ENCODE measurements at places on chromosomes 16 and 17.
A peak's percentile ranks its signal among the peaks of the same experiment; 100 is the strongest.

- no peak for DNase-seq
These were observed 332.7 kb upstream of the HSBP1 start for GRCh38 chr16:83475108-83475507.

DNA sequence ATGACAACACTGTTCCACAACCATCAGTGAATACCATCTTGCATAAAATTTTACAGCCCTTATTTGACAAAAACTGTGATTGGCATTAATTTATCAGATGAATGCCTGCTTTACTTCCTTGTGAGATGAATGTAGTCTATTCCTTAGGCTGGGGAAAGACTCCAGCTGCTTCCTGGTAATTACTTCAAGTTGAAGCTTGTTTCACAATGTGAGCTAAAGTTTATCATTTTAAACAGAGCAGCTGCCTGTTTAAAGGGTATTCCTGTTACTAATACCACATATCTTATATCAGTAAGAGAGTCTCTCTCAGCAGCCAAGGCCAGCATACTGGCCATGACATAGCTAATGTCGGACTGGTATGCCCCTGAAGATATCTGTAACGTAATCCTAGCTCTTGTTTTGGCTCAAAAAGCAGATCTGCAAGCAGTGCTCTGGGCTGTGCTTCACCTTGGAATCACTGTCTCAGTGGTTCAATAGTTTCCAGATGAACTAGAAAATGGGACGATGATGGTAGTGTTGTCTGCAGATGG is 13.2 kb upstream of the ARL2BP start:
- DNase-seq = no peak

DNA sequence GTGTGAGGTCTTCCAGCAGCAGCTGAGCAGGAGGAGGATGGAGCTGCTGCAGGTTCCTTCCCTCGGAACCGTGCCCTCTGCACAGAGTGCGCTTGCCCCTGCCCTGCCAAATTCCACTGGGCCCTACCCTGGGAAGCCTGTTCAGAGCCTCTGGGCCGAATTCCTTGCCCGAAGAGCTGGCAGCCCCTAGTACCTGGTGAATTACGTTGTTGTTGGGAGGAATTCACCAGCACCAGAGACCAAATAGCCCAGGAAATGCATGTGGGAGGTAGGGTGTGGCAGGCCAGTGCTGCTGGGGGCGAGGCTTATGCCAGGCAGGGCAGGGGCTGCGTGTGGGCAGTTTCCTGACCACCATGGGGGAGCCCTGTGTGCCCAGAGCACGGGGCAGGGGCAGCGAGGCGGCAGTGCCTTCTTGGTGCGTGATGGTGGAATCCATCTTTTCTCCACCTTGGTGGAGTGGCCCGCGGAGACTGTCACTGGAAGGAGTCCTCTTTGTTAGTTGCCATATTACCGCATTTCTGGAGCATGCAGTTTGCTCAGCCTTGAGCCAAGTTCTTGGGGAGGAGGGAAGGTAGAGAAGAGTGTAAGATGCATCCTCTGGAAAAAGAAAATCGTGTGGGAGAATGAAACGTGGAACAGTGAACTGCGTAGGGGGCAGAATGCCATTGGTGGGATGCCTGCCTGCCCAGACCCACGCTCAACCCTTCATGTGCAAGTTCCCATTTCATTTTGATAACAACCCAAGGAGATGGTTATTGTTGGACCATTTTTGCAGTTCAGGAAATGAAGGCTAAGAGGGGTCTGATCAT is 2.3 kb downstream of the MRC2 start:
- DNase-seq = no peak

- DNase-seq = peak; percentile 30
These were observed 14.7 kb upstream of the SKAP1 start for GRCh38 chr17:48444516-48445247.

DNA sequence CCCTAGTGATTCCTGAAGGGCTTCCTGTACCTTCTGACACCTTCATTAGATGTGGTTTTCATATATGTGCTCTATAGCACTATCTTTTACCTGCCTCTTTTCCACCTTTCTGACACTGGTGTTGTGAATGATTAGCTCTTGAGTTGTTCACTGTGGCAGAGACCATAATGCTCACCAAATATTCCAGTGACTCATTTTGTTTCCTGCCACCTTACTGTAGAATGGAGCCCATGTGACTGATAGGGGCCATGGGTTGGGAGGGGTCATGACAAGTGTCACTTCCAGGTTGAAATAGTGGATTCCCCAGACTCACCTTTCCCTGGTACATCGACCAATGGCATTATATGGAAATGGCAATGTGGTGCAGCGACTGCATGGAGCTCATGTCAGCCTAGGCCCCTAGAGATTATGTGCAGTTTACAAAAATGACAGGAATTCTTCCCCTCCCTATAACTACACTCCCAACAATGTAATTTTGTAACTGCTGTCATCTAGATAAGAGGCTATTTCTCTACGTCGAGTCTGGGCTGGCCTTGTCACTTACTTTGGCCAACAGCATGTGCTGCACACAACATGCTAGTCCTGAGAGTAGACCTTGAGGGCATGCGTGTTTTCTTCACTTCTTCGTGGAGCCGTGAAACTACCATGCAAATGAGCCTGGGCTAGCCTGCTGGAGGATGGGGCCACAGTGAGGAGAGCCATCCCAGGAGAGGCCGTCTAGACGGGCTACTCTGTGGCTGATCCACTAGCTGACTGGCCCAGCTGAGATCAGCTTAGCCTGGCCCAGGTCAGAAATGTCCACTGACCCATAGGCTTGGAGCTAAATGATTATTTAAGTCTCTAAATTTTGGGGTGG is 409.5 kb downstream of the CA10 start:
- DNase-seq = no peak

GRCh38 chr17:47230864-47231263 is 21.7 kb downstream of the MYL4 start:
- DNase-seq = no peak

GRCh38 chr16:48448841-48449481 is 63.7 kb upstream of the SIAH1 start:
- no peak for DNase-seq

DNA sequence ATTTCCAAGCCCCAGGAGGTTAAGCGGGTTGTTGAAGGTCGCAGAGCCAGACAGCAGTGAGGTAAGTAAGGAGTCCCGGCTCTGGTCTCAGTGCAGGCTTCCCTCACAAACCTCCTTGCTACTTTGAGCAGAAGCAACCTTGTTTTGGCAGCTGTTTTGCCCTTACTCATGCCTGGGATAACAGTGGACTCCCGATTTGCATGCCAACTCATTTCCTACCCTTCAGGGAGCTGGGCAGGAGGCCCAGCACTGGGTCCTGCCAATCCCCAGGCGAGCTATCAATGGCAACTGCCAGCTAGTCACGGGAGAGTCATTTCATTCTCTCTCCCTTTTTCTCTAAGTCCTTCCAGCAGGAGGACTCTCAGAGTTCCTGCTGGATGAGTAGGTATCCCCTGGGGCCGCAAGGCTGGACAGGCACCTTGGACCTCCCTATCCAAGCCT is 72.0 kb upstream of the KSR1 start:
- no peak for DNase-seq

GRCh38 chr17:4105232-4105631 is 37.6 kb downstream of the ZZEF1 start:
- DNase-seq = no peak

- peak; percentile 51 for DNase-seq
These were observed 419 bp downstream of the RAB37 start for GRCh38 chr17:74737299-74738050.

DNA sequence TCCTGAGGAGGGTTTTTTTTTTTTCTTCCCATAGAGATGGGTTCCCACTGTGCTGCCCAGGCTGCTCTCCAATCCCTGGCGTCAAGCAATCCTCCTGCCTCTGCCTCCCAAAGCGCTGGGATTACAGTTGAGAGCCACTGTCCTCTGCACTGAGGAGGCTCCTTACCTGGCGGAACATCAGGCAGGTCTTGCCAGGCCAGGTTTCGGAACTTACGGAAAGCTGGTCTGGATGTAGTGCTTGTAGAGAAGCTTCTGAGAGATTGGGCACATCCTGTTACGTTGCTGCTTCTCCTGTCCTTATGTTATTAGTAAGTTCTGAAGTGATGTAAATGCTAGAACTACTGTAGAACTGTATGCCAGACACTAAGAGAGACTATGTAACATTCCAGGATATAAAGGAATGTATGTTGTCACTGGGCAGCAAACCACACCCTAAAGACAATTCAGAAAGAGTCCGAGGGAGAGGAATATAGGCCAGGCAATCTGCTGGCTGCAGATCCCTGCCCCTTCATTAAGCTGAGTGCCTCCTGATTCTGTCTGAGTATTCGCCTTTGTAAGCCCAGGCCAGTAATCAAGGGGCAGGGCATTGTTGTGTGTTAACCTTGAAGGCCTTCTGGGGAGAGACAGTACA is 21.1 kb downstream of the ETV4 start:
- DNase-seq = no peak

DNA sequence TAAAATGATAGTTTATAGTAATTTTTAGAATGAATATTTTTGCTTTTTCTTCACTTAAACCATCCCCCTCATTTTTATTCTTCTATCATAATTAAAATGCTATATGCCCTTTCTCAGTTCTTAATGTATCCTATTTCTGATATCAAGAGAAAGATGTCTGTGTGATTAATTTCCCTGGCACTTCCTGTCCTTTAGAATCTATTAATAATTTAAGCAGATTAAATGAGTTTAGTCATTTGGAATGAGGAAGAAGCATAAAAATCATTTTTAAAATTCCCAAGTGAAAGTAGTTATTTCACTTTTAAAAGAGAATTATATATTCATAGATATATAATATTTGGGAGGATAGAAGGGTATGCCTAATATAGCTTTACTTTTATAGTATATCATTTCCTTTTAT is 27.8 kb upstream of the CDR2 start:
- no peak for DNase-seq

- no peak for DNase-seq
These were observed 12.7 kb upstream of the FOXF1 start for GRCh38 chr16:86497551-86498021.

DNA sequence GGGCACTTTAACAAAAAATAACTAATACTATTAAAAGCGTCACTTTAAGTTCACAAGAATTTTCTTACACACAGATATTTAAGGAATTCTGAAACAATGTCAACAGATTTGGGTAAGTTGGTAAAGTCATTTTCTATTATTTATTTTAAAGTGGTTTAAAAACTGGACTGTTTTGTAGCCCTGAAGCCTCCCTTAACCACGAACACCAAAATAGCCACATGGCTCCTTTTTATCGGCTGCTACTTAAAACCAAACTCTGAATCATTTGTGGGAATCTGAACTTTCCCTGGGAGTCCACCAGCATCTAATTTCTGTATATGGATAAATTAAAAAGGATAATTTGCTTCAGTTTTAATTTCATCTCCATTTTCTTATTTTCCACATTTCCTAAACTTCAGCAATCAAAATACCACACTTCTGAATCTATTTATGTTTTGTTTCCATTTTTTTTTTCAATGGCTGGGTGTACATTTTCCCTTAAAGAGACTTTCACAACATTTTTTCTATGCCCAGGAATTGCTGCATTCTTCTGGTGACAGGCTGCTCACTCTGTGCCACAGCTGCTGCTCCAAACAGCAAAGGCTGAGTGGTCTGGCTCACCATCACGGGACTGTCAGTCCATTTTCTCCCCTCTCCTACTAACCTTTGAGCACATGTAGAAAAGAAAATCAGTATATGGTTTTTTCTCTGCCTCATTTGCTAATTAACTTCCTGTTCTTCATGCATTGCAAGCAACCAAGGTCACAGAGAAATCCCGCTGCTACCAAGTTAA is 255.5 kb upstream of the KCNJ16 start:
- no peak for DNase-seq

DNA sequence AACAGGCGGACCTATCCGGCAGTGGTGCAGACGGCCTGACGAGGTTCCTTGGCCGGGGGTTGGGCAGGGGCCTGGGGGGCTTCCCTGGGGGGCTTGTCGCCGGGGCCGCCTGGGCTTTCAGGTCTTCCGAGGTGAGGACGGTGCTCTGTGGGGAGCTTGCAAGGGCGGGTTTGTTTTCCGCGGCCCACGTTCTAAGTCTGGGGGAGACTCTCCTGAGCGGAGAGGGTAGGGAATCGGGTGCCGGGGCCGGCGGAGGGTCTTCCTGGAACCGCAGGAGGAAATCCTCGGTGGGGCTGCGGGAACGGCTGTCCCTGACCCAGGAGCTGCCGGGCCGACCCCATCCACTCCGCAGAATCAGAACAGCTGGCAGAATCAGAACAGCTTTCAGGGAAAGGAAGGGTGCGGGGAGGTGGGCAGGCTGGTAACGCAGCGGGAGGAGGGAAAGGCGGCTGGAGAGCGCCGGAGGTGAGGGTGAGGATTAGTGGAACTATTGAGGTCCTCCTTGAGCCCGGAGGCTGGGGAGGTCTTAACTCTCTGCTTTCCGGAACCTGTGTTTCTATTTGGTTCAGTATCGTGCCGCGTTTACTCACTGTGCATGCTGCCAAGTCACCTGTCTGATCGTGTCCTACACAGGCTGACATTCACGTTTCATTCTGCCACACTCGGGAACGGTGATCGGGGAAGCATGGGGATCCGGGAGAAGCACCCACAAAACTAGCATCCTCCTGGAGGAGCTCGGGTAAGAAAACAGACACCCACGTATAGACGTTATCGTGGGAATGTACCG is 28.9 kb downstream of the CPSF4L start:
- peak; percentile 39 for DNase-seq

DNA sequence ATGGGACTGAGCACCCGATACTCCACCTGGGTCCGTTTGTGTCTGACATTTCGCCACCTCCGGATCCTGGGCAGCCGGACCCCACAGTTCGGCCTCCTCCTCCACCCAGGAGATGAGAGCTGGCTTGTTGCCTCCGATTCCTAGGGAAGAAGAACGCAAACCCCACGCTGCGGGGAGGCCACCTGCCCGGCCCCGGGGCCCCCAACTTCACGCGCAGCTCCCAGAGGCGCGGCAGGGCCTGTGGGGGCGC is 542 bp downstream of the ZNF764 start:
- DNase-seq = no peak

DNA sequence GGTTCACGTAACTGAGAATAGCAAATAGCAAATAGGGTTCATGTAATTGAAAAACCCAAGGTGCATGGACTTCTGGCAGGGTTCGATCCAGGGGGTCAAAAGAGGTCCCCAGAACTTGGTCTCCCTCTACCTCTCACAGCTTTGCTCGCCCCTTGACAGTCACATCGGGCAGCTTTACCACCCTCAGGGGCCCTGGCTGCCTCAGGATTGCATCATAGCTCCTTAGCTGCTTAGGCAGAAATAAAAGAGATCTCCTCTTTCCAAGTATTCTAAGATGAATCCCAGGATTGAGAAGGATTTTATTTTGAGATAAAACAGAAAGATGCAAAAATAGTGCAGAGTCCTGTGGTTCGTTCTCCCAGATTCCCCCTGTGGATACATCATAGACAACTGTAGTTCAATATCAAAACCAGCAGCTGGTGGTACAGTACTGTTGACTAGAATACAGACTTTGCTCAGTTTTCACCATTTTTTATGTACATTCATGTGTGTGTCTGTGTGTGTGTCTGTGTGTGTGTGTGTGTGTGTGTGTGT is 12.8 kb downstream of the ADGRG3 start:
- DNase-seq = no peak

GRCh38 chr17:17609121-17609520 is 17.6 kb upstream of the PEMT start:
- no peak for DNase-seq

DNA sequence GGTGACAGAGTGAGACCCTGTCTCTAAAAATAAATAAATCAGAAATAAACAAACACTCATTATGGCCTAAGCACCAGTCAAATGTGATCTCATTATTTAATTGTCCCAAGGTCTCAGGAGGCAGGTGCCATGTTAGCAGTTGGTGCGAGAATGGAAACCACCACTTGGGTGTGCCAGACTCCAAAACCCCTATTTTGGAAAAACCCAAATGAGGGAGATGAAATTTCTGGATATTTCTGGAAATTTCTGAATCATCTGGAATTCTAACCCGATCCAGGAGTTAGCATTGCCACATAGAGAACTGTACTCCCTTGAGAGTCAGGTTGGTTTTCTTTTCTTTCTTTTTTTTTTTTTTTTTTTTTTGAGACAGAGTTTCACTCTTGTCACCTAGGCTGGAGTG is 264.0 kb downstream of the XYLT1 start:
- DNase-seq = no peak
